ENCODE measurements at places on chromosomes 13 and 19. TPM values are rescaled to one million over a fixed set of nuclear protein-coding genes. Genes with fewer than 3 reads are reported as not detected.

The ZNF260 gene
- 13.9 TPM for total RNA-seq

The OR7D2 gene
- total RNA-seq: not detected

The CALR3 gene
- total RNA-seq: not detected

The CYP4F8 gene
- total RNA-seq: not detected

All from endothelial cell of umbilical vein (primary cell).